ENCODE measurements at places on chromosomes 3 and 15.

- no peak for DNase-seq
These were observed 53.2 kb upstream of the TMC3 start for GRCh38 chr15:81427176-81427575.

DNA sequence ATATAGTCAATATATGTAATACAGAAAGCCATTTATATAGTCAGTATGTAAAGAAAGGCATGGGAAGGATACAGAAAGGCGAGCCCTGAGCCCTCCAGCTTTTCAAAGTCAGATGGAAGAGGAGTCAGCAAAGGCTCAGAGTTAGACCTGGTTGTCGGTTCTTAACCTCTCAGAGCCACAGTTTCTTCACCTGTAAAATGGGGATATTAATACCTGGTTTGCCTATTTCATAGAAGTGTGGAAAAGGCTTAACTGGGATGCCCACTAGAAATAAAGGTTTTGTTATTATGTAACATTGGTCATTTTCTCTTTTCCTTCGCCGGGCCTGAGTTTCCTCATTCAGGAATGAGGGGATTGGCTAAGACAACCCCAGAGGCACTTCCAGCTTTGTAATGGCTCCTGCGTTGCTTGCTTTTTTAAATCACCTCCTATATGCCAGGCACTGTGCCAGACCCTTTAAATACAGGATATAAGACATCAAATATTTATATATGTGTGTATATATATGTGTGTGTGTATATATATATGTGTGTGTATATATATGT is 2.4 kb downstream of the CRELD1 start:
- no peak for DNase-seq

DNA sequence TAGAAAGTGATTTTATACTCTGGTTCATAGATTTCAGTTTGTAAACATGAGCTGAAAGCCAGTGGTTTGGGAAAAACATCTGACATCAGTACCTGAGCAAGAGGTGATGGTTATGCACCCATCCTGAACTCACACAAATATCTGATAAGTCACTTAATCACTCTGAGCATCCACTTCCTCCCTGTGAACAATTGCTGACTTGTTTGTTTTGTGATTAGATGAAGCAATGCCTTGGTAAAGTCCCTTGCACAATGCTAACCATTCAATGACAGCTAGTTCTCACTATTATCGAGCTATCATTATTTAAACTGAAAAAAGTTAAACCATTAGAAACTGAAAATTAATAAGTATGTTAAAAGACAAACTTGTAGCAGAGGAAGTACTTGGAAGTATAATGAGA is 303.0 kb downstream of the PLOD2 start:
- DNase-seq, result no peak

DNA sequence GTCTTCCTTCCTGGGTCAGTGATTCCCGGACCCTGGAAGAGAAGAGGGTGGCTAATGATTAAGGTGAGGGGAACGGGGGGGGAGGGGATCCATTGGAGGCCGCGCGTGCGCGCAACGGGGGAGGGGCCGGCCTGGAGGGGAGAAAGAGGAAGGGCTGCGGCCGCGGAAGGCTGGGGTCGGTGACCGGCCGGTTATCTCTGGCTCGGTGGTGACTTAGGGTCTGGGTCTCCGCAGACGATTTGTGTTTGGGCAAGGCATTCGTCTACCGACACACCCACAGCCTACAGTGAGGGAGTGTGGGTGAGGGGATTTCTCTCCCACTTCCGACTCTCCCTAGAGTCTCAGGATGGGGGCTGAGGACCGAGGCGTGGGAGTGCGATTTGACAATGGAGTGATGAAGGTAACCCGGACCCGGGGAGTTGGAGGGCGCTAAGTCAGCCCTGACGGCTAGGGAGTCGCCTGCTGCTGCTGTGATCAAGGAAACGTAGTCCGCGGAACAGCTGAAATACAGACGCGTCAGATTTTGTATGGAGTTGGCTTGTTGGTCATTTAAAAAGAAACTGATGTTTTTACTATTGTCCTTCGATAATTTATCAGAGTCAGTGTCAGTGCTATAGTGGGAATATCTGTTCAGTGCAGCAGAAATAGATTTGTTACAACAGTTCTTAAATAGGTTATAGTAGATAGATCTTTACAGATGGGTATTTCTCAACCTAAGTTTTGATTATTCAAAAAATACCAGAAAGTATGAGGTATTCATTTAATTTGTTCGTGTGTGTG is 733 bp downstream of the RNF111 start:
- no peak for DNase-seq

DNA sequence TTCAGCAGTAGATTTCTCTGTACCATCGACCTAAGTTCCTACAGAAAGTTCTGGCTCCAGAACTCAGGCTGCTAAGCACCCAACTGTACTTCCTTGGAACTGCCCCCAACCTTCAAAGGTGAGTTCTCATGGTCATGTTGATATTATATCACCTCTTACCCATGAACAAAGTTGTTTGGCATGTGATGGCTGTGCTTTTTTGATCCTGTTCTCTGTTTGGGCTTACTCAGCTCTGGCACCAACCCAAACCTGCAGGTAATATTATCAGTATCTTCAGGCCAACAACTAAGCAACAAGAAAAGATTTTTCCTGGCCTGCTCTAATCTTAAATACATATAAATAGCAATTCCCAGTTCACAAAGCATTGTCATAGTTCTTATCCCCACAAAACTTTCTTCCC is 318.7 kb upstream of the LMCD1 start:
- no peak for DNase-seq

DNA sequence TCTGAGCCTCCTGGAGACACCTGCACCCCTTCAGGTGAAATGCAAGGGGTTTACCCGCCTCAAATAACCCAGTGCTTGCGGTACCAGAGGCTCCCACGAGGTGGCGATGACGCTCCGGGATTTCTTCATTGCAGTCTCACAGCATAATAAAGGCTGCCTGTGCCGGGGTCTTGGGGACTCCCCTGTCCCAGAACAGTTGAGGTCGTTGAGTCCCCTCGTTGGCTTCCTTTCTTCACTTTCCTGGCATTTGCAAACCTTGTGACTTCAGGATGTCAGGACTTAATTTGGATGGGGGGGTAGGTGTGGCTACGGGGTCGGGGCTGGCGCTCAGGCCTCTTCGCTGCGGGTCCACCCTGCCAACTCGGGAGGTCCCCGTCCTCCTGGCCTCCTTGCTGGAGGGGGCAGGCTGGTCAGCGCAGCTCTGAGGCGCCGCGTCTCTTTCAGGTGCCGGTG is 1.3 kb downstream of the GNAT1 start:
- peak; percentile 84 for DNase-seq
